ENCODE measurements at places on chromosomes 4 and X.

DNA sequence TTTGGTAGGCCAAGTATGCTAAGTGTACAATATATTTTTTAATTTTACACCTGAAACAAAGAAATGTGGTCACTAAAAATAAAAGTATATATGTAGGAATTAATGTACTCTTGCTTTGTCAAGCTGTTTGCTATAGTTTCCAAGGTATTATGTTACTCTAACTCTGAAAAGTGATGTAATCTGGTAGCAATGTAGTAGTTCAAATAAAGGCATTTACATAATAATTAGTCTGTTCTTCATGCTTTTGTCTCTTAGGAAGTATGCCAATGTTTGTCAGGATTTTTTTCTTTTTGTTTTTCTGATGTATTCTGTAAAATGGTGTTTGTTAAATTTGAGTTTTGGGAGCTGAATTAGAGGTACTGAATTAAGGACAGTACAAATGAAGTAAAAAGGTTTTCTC lies 89.5 kb downstream of the PLS3 start:
- no peak for DNase-seq

- DNase-seq = no peak
Measured at GRCh38 chr4:92658318-92658717, 354.6 kb downstream of the GRID2 start.

DNA sequence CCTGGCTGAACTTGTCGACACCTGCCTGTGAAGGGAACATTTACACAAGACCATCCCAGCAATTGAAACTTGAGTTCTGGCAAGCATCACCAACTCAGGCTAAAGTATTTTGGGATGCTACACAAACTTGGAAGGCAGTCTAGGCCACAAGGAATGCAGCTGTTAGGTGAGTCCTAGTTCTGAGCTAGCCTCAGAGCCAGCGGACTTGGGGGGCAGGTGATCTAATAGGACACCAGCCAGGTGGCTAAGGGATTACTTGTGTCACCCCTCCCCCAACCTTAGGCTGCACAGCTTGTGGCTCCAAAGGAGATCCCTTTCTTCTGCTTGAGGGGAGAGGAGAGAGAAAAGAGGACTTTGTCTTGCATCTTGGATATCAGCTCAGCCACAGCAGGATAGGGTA lies 62.3 kb upstream of the DKK2 start:
- DNase-seq = no peak

DNA sequence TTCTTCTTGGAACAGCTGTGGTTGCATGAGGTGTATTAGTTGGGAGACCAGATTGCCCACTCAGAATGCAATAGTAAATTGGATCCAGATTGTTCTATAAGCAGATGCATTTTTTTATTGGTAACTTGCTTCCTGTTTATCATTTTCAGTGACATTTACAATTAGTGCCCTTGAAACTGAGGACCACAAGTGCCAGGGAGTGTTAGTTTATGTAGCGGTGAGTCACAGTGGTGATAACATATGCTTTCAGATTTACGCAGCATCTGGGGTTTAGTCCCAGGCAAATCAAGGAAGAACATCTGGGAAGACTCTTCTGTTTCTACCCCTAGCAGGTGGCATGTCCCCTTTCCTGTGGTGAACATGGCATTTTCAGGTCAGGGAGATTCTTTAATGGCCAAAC lies 24.1 kb downstream of the FRMPD4 start:
- no peak for DNase-seq

GRCh38 chr4:146285037-146285436 lies 70.7 kb downstream of the REELD1 start:
- DNase-seq = no peak

Data from SHP77 (cell line).